ENCODE measurements at places on chromosomes 1 and 21.

GRCh38 chr21:32325706-32326105, 27.1 kb downstream of the MRAP start:
- peaks cover 21% of the 10 kb centered on the region for H3K36me3 ChIP-seq
- H3K27ac ChIP-seq, result no peak overlapping the region
- H3K4me3 ChIP-seq, result no peak overlapping the region
- no peaks in the 10 kb centered on the region for H3K27me3 ChIP-seq
- no peaks in the 10 kb centered on the region for H3K4me1 ChIP-seq

- no peaks in the 10 kb centered on the region for H3K27me3 ChIP-seq
- H3K4me1 ChIP-seq, result peaks cover 3% of the 10 kb centered on the region
- H3K4me3 ChIP-seq, result no peak overlapping the region
- peak; percentile 76 for DNase-seq
- H3K36me3 ChIP-seq, result no peaks in the 10 kb centered on the region
These were observed 42.5 kb downstream of the CNST start for GRCh38 chr1:246608616-246609376.

DNA sequence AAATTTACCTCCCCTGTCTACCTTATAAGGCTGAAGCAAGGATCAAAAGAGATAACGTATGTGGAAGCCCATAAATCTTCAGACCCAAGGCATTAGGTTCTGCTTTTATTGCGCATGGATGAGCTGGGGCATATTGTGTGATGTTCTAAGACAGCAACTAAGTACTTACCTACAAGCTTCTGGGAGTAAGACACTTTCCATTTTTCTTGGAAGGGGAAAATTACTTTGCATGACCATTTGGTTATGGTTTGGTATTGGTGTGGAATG, 21.1 kb downstream of the LMOD1 start:
- DNase-seq, result no peak
- H3K36me3 ChIP-seq, result no peaks in the 10 kb centered on the region
- no peak overlapping the region for H3K27ac ChIP-seq
- no peak overlapping the region for H3K4me3 ChIP-seq

DNA sequence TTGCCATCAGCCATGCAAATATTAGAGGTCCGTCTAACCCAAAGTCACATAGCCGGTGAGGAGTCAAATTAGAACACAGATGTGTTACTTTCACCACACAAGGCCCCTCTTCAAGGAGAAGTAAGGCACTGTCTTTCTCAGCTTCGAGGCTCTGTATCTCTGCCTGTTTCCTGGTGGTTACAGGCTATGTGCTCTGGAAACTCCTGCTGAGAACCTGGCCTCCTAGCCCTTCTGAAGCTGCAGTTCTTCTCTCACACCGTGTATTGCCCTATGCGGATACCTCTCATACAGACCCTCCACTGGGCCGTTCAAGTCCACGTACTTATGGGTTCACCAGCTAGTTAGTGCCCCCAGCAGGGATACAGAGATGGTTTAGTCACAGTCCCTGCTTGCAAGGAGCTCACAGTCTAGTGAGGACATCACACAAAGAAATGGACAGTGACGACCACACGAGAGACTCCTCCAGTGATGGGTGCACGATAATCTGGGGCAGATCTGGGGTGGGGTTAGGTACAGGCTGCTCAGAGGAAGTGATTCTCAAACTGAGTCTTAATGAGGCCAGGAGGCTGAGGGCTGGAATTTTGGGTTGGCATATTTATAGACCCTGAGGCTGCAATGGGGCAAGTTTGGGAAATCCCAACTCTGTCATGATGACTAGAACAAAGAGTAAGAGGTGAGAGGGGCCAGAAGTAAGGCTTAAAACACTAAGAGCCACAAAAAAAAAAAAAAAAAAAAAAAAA, 22.8 kb upstream of the ELOA start:
- no peak overlapping the region for H3K4me3 ChIP-seq
- no peaks in the 10 kb centered on the region for H3K27me3 ChIP-seq
- no peak for DNase-seq
- H3K4me1 ChIP-seq, result no peaks in the 10 kb centered on the region
- no peaks in the 10 kb centered on the region for H3K36me3 ChIP-seq
- no peak overlapping the region for H3K27ac ChIP-seq

DNA sequence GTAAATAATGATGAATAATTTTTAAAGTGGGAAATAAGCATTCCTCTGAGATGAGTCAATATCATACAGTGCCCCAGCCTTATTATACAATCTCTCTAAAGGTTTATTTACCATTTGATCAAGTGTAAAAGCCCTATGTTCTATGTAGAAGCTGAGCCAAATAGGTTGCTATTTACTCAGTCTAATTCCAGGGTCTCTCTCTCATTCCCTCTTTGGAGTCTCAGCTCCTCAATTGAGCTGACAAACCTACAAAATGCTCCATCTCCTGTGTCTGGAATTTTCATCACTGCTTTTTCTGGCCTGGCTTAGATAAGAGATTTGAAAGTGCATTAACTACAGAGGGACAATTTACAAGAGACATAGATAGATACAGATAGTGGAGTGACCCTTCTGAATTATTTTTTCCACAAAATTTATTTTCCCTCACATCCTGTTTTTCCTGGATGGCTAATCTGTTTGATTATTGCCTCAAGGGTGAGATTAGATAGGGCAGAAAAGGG, 24.8 kb upstream of the USH2A start:
- no peaks in the 10 kb centered on the region for H3K27me3 ChIP-seq
- no peaks in the 10 kb centered on the region for H3K4me1 ChIP-seq
- H3K27ac ChIP-seq, result no peak overlapping the region
- H3K4me3 ChIP-seq, result no peak overlapping the region
- DNase-seq, result no peak
- no peaks in the 10 kb centered on the region for H3K36me3 ChIP-seq

DNA sequence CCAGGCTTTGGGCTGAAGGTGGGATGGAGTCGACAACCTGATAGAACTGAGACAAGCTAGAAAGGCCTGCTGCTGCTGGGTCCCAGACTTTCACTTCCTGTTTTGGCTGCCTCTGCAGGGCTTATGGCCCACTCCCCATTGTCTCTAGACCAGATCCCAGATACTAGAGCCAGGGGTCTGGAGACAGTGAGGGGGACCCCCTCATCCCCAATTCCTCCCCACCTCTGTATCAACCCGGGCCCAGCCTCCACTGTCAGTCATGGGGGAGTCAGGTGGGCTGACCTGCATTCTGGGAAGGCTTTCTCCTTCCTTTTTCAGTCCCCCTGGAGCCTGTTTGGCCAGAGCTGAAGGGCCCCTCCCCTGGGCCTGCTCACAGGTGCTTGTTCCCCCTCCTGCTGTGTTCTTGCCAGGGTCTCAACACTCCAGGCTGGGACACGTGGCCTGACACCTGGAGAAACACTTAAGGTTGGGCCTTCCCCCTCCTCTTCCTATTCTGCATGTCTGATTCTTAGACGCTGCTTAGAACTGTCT, 18.0 kb upstream of the ETV3L start:
- H3K27me3 ChIP-seq, result no peaks in the 10 kb centered on the region
- no peak overlapping the region for H3K4me3 ChIP-seq
- H3K36me3 ChIP-seq, result no peaks in the 10 kb centered on the region
- H3K4me1 ChIP-seq, result peaks cover 6% of the 10 kb centered on the region
- no peak overlapping the region for H3K27ac ChIP-seq
